ENCODE measurements at places on chromosomes 3 and 15.

GRCh38 chr15:84962955-84963354, 18.7 kb upstream of the PDE8A start:
- H3K4me1 ChIP-seq, result peaks cover 4% of the 10 kb centered on the region
- no peaks in the 10 kb centered on the region for H3K27me3 ChIP-seq
- H3K27ac ChIP-seq, result no peak overlapping the region
- H3K4me3 ChIP-seq, result no peak overlapping the region
- no peak for DNase-seq

GRCh38 chr3:87873136-87873535, 185.7 kb downstream of the CGGBP1 start:
- H3K36me3 ChIP-seq, result no peaks in the 10 kb centered on the region
- DNase-seq, result no peak
- H3K27ac ChIP-seq, result no peak overlapping the region
- H3K4me1 ChIP-seq, result no peaks in the 10 kb centered on the region
- no peaks in the 10 kb centered on the region for H3K27me3 ChIP-seq
- H3K4me3 ChIP-seq, result no peak overlapping the region

- DNase-seq, result no peak
- no peaks in the 10 kb centered on the region for H3K27me3 ChIP-seq
- H3K36me3 ChIP-seq, result no peaks in the 10 kb centered on the region
Measured at GRCh38 chr3:71125738-71126137, 457.8 kb downstream of the FOXP1 start.

GRCh38 chr3:188863999-188864406, 307.8 kb upstream of the TPRG1 start:
- H3K36me3 ChIP-seq, result no peaks in the 10 kb centered on the region
- peaks cover 10% of the 10 kb centered on the region for H3K4me1 ChIP-seq
- no peak overlapping the region for H3K27ac ChIP-seq
- H3K4me3 ChIP-seq, result no peak overlapping the region
- no peaks in the 10 kb centered on the region for H3K27me3 ChIP-seq

GRCh38 chr3:57701781-57702180, 8.9 kb upstream of the DENND6A start:
- H3K27me3 ChIP-seq, result no peaks in the 10 kb centered on the region
- no peaks in the 10 kb centered on the region for H3K4me1 ChIP-seq
- DNase-seq, result no peak
- H3K27ac ChIP-seq, result no peak overlapping the region
